ENCODE measurements at places on chromosomes 12 and 14.

GRCh38 chr12:53220694-53221202 is 11.3 kb downstream of the RARG start:
- DNase-seq: peak; percentile 37

DNA sequence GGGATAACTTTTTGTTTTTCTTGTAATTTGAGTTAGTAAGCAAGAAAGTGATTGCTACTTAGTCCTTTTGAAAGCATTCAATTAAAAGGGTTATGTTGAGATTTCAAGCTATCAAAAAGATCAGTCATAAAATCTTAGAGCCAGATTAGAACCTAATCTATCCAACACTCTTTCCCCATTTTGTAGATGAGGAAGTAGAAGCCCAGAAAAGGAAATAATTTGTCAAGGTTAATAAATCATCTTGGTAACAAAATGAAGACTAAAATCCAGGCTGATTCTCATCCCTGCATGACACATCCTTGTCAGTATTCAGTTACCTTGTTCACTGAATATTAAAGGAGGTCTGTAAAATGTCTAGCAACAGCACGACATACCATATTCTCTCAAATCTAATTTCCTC is 26.5 kb downstream of the PPP1R13B start:
- DNase-seq: no peak

DNA sequence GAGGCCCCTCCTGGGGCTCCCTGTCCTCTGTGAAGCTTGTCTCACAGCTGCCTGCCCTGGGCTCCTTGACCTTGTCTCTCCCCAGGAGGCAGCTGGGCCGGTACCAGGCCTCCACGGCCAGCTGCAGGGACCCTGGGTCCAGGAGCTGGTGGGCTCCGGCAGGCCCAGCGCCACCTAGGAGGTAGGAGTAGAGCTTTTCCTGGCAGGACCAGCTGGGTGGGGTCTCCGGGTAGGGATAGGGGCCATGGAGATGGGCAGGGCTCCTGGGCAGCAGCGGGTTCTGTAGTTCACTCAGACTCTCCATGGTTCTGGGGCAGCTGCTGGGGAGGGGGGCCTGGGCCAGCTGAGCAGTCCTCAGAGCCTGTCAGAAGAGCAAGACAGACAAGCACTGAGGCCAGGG is 16.6 kb downstream of the SYNDIG1L start:
- no peak for DNase-seq

- no peak for DNase-seq
Measured at GRCh38 chr12:120229487-120230325, 28.8 kb upstream of the RPLP0 start.

- DNase-seq: no peak
Measured at GRCh38 chr12:51389302-51389999, 1.8 kb downstream of the GALNT6 start.

- no peak for DNase-seq
Measured at GRCh38 chr14:28577187-28577586, 189.4 kb upstream of the FOXG1 start.

- no peak for DNase-seq
Measured at GRCh38 chr14:99753225-99754140, 39.7 kb upstream of the EML1 start.

- DNase-seq: no peak
Measured at GRCh38 chr12:17079251-17079909, 473.4 kb upstream of the LMO3 start.

DNA sequence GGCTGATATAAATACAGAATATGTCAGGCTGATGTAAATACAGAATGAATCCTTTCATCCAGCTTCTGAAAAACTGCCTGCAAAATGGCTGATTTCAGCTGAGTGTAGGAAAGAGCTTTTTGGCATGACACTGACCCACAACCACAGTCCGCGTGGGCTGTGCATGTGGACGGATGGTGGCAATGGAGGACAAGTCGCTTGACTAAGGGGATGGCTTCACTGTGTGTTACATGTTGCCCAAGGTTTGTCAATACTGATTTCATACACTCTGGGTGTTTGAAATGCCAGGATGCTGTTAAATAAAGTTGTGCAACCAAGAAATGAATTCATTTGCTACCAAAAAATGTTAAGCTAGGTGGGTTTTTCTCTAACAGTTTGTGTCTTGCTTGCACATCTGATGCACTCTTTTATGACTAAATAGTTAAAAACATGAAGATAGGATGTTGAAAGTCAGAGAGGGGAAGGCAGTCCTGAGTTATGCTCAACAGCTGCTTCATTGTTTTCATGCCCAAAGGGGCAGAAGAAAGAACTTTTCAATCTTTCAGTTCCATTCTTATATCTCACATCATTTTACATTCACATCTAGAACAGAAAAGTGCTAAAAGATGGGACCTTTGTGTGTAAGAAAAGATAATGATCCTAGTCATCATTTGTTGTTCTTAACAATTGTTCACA is 36.5 kb upstream of the OVCH1 start:
- no peak for DNase-seq

- no peak for DNase-seq
Measured at GRCh38 chr12:31004666-31005065, 69.0 kb upstream of the DDX11 start.

DNA sequence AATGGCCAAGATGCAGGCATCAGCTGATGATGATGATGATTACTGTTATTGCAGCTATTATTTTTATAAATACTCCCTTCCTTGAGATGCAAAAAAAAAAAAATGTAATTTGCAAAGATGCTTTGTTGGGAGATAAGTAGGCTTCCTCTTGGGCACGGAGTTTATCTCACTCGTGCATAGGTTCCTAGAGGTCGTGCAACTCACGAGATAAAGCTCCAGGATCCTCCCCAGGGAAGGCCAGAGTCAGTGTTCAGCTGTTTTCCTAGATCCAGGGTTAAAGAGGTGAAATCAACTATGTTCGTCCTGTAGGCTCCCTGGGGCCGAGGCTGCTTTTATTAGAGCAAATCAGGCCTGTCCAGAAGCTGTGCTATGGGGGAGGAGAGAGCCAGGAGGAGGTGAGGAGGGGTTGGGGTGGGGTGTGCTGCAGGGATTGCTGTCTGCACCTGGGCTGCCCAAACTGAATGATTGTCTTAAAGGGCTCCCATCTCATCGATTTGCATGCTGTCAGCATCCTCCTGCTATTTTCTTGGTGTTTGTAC is 270.3 kb downstream of the NRXN3 start:
- DNase-seq: no peak

DNA sequence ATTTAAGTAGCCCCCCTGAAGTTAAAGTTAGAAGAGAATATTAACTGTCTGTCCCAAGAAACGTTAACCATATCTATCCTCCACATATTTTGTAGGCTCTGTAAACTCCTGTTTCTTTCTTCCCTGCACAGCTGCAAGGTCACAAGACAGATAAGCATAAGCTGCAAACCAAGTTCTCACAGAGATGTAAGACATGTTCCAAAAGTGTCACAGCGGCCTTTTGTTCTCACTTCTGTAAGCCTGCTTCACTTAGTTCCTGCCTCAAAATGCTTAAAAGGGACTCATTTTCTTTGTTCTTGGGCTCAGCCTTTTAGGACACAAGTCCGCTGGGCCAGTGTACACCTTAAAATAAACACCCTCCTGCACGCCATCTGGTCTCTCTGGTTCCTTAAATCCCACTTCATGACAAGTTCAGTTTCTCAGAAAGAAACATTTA is 3.2 kb downstream of the RNASE1 start:
- no peak for DNase-seq

GRCh38 chr12:75269209-75269608 is 59.6 kb upstream of the KCNC2 start:
- DNase-seq: no peak

- DNase-seq: no peak
Measured at GRCh38 chr14:61569308-61569707, 126.0 kb upstream of the HIF1A start.

- DNase-seq: no peak
Measured at GRCh38 chr14:100203962-100204834, 34.7 kb upstream of the YY1 start.

GRCh38 chr14:34685819-34686428 is 28.5 kb downstream of the CFL2 start:
- no peak for DNase-seq

DNA sequence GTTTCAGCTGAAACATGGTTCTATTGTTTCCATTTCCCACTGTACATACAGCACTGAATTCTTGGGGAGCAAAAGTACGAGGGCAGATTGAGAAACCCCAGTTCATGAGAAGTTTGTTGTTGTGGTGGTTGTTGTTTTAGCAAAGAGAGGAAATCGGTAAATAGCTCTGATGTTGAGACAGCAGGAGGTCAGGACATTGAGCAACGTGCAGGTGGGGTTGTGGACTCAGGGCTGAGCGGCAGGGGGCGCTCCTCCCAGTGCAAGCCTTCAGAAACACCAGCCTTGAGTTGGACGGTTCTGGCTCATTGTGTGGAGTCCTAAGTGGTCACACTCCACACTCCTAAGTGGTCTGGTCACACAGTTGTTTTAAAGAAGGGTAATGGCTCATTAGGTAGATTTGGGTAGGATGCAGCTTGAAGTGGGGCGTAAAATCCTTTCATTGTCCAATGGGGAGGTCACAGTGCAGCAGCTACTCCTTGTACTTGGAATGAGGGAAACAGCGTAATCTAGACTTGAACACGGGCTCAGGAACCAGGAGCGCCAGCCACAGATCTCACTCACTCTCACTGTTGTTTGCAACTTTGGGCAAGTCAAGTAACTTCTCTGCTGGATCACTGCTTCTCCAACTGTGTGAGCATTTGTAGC is 14.5 kb upstream of the PWP1 start:
- DNase-seq: no peak

- DNase-seq: no peak
Measured at GRCh38 chr14:100033347-100034075, 31.7 kb upstream of the EVL start.

DNA sequence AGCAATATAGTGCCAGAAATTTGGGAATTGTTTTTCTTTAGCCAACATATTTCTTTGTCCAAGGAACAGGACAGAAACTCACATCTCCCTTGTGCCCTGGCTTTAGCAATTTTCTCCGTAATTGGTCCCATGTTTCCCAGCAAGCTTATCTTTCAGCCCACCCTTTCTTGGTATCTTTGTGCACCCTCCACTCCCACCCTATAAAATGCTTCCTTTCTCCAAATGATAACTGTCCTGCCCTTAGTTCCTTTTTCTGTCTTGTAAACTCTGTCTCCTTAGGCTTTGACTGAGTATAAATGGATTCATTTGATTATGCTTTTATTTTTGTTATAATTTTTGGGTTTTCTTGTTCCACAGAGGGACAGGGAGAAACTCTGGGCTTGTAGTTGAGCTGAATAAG is 442.8 kb downstream of the ATP23 start:
- no peak for DNase-seq

DNA sequence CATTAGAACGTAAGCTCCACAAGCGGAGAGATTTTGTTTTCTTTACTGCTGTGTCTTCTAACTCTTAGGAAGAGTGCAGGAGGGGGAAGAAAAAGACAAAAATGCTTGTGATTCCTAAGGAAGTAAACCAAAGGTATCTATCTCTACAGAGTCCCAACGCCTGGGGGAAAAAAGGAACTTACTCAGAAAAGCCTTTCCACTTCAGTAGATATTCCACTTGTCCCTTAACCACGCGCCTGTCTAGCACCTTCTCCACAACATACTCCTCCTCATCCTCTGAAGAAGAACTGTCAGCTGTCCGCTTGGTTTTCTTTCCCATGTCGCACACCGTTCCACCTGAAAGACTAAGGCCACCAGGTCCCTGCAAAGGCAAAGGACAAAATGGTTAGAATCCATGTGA is 22.6 kb downstream of the CBX5 start:
- no peak for DNase-seq

DNA sequence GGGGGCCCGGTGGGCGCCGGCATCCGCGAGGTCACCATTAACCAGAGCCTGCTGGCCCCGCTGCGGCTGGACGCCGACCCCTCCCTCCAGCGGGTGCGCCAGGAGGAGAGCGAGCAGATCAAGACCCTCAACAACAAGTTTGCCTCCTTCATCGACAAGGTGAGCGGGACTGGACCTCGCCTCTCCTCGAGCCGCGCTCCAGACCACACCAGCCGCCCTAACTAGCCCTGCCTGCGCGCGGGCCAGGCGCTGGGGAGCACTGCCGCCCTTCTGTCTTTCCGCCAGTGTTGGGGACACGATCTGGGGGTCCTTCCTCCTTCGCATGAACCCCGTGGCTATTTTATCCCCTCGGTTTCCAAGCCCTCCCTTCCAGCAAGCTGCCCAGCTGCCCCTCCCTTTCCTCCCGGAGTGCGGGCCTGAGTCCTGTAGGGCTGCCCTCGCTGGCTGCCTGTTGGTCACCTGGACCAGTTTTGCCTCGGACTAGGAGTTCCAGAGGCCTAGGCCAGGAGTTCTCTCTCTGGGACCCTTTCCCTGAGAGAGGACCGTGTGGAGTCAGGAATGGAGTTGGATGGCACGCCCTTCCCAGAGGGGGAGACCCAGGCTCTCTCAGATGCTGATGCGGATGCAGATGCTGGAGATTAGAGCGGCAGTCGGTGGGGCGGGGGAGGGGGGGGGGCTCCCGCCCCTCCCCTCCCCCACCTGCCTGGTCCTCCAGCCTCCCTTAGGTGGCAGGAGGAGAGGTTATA is 592 bp downstream of the KRT7 start:
- DNase-seq: no peak

DNA sequence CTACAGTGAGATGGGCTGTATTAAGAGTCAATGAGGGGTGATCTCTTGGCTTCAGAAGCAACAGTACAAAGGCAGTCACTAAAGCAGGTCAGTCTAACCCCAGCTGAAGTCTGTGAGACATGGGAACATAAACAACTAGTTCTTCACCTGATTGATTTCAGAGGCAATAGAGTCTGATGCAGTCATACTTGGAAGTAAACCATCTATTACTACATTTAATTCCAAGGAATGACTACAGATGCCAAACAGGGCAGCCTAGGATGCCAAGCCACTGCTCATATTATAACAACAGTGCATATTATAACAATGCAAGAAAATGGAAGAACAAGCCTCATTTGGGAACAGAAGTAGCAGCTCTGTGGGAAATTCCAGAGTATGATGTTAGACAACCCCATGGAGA is 35.8 kb downstream of the GRIN2B start:
- no peak for DNase-seq

- DNase-seq: peak; percentile 37
Measured at GRCh38 chr14:96275177-96276112, 19.4 kb downstream of the BDKRB1 start.

DNA sequence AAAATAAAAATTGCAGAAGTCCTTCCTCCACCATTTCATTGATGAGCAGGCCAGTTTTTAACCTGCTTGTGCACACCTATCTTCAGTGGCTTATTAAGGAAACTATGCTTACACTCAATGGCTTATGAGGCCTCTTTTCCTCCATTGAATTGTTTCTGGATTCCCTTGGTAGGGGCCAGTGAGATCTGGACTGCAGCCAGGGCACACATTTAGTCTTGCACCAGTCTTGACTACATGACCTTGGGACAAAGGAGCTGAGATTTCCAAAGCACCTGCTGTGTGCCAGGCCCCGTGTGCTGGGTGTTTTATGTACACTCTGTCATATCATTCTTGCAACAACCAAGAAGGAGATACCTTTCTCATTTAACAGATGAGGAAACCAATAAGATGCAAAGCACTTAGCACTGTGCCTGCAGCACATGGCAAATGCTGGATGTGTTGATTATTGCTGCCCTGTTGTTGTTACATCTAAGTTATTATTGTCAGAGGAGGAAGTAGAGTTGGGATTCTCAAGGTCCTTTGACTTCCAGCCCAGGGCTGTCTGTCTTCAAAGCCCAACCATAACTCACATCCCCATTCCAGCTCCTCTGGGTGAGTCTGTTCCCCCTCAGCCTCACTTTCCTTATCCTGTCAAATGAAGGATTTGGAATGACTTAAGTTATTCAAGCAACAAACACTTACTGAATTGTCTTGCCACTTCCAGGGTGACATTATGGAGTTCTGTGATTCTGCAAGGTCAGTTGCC is 31.6 kb upstream of the RIN3 start:
- no peak for DNase-seq

- no peak for DNase-seq
Measured at GRCh38 chr12:64456119-64456518, 4.2 kb downstream of the TBK1 start.

GRCh38 chr12:40435251-40435650 is 210.5 kb downstream of the LRRK2 start:
- DNase-seq: no peak
